ENCODE measurements at places on chromosomes 13 and 19.
A peak's percentile ranks its signal among the peaks of the same experiment; 100 is the strongest.

GRCh38 chr19:47631681-47632446 lies 22.9 kb downstream of the BICRA start:
- no peak for ATAC-seq

DNA sequence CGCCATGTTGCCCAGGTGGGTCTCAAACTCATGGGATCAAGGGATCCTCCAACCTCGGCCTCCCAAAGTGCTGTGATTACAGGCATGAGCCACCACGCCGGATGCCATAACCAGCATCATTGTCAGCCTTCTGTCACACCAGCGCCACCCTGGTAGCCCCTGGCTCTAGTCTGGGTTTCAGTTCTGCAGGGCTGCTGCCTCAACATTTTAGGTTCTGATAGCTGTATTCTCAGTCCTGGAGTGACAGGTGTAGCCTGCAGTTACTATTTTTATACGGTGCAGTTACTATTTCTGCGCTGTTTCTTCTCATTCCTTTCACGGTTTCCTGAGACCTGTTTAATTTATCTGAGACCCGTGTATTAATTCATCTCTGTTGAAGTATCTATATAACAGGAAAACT lies 57.1 kb downstream of the TRPM4 start:
- no peak for ATAC-seq

DNA sequence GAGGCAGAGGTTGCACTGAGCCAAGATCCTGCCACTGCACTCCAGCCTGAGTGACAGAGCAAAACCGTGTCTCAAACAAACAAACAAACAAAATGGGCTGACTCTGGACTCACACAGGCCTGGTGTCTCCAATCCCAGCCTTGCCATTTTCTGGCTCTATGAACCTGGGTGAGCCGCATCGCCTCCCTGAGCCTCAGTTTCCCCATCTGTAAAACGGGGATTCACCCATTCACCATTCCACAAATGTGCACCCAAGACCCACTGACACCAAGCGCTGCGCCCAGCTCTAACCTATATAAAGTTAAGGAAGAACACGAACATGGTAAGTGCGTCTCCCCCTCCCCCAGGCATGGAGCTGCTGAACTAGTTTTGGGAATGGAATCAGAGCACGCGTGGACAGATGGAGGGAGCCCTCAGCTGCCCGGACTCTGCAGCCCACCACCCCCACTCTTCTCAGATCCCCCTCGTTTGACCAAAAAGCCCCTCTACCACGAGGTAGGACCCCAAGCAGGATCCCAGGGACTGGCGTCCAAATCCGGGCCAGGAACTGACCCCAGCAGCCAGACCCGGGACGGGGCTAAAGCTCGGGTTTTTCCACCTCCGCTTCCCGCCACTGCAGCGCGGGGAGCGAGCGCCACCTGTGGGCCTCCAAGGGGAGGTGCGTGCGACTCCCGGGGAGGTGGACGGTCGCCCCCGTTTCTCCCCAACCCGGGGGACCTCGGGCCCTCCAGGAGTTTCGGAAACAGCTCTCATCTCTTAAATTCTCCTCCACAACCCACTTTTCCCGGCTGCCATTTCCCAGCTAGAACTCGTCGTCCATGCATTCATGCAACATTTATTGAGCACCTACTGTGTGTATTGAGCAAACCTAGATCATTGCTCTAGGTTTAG lies 33.0 kb upstream of the ADGRE5 start:
- ATAC-seq = peak; percentile 46

DNA sequence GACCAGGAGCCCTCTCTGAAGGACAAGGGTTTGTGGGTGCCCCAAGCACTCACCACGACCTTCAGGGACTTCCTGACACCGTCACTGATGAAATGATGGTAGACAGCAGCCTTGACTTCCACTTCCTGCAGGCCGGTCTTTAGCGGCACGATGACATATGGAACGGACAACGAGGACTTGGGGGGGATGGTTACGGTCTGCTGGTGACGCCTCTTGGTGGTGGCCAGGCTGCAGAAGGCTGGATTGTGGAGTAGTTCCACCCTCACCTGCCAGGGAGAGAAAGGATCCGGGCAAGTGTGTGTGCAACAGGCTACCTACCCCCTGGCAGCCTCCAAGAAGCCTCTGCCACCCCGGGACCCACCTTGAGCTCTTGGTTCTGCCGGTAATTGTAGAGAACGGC lies 23.2 kb downstream of the C3 start:
- ATAC-seq = no peak

DNA sequence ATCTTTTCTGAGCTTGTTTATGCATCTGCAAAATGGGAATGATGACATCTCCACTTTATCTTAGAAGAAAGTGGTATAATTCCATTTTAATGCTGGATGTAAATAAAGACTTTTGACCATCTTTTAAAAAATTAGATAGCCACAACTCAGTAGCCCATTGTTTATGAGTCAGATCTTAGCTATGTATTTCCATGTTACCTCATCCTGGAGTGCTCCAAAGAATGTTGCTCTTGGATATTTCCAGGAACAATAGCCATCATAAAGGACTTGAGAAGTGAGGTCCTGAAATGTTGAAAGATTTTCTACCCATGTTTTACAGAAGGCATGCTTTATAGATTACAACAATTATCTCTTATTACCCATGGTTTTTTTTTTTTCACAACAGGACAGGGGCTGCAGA lies 229.3 kb upstream of the EDNRB start:
- ATAC-seq = no peak

- no peak for ATAC-seq
Measured at GRCh38 chr13:83232626-83233025, 649.6 kb downstream of the SLITRK1 start.

- ATAC-seq = no peak
Measured at GRCh38 chr19:1811942-1812425, at the start of gene ATP8B3. Gene ATP8B3, minus strand, starts transcription at chr19:1812276. Its CDS starts 540 bp downstream, at chr19:1811736.

DNA sequence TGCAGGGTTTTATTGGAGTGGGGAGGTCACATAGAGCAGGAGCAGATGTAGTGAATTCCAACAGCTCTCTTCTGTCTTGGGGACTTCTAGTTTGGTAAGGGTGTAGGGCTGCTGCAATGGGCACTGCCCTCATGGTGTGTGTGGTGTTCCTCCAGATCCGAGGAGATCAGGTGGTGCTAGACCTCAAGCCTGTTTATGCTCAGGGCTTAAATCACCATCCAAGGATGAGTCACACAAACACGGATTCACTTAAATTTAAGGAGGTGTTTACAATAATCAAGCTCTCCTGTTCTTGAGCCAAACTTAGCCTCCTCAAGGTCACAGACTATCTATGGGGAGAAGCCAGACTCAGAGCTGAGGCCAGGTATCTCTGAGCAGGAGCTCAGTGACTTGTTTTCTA lies 23.0 kb downstream of the HS6ST3 start:
- no peak for ATAC-seq

DNA sequence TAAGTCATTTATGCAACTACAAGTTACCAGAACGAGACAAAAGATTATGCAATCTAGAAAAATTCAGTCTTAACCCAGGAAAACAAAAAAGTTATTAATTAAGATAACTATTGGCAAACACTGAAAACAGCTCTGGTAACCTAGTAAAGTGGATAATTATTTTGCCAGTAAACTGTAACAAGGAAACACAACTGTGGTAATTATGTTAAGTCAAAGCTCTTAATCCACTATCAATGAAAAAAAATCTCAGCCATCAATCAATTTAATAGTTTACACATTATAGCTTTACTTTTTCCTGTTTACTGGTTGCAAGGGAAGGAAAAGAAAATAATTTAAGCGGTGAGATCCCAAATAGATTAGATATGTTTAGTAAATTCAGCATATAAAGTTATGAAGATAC lies 11.2 kb downstream of the EXOSC8 start:
- ATAC-seq = no peak

DNA sequence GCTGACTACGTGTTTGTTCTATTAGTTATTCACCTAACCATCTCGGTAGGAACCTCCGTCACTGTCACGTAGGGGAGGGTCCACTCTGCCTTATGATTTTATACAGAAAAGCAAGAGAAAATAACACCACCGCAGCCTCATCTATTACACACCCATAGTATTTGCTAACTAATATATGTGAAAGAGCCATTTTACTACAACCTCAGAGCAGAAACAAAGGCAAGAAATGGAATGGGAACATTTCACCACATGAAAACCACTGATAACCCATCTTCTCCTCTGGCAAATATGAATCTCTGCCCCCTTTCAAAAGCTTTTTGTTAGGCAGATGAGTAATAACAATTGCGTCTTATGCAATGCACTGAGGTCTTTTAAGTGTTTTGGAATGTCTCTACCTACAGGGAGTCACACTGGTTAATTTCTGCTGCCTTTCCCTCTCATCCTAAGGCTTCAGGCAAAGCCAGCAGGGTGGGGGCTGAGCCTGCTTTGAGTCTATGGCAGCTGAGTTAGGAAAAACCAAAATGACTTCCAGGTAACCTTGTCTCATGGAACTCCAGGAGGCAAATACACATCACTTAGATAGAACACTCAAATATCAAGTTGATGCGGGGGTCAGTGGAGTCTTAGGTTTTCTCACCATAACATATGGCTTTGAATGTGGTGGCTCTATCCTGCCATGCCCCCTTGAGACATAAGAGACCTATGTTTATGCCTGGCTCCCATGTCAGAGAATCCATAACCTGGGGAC lies 15.0 kb downstream of the TSHZ3 start:
- ATAC-seq = no peak

DNA sequence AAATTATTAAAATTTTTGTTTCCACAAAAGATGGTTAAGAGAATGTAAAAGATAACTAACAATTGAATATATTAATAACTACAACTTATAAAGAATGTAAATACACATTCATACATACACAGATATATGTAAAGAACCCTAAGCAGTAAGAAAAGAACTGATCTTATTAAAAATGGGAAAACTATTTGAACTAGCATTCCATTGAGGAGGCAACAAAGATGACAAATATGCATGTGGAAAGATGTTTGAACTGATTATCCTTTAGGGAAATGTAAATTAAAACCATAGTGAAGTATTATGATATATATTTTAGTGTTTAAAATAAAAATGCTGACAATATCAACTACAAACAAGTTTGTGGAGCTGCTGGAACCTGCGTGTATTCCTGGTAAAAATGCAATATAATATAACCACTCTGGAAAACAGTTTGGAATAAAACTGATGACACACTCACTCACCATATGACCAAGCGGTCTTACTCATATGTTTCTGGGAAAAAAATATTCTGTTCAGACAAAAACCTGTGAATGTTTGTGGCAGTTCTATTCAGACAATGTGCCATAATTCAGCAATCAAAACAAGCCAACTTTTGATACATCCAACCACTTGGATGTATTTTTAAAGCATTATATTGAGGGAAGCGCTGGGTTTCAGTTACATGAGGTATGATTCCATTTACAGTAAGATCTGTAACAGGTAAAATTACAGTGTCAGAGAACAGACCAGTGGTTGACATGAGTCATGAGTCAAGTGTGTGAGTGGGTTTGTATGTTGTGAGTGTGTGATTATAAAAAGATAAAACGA lies 694.4 kb upstream of the SLITRK5 start:
- ATAC-seq = no peak

DNA sequence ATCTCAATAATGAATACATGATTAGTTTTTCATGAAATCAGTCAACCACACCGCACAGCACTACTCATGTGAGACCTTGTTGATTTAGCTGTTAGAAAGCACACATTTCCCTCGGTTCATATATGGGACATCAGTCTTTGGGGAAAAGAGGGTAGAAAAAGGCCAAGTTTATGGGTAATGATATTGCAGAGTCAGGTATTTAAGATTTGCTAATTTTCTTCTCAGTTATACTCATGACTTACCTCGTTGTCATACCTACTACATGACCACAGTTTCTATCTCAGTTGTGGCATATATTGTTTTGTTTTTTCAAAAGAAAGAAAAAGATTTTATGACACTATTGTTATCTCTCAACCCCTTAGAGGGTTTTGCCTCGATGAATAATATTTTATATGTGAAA lies 165.6 kb downstream of the POU4F1 start:
- ATAC-seq = no peak

GRCh38 chr19:14181906-14182305 lies 24.1 kb downstream of the ADGRL1 start:
- ATAC-seq = no peak

DNA sequence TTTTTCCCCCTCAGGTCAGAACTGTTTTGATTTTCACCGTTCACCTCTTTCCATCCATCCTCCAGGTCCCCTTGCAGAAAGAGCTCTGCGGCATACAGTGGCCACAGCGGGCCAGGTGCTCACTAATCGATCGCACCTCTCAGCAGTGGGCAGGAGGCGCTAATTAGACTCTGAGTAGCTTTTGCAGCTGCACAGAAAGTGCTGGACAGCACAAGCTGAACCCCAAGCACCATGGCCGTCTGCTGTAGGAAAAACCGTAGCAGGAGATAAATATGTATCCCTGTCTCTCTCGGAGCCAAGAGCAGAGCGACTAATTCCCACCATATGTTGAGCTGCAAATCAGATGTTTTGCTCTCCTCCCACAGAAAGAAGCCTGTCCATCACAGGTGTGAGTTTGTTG lies 54.4 kb downstream of the PEX11G start:
- no peak for ATAC-seq

- no peak for ATAC-seq
Measured at GRCh38 chr13:25816239-25816638, 235.6 kb downstream of the SHISA2 start.

DNA sequence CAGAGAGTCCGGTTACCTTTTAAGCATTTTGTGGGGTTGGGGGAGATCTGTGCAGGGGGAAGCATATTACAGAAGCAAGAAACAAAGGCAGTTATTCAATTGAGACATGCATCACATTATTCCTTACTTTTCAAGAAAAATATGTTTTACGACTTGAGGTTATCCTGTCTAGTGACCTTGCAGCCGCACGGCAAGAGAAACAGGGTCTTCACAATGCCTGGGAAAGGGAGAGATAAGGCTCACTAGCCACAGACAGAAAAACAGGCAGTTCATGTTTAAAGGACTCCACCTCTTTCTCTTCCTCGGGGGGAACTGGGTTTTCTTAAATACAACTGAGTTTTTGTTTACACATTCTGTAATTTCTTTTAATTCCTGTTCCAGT lies 536 bp upstream of the NCR1 start:
- ATAC-seq = no peak

DNA sequence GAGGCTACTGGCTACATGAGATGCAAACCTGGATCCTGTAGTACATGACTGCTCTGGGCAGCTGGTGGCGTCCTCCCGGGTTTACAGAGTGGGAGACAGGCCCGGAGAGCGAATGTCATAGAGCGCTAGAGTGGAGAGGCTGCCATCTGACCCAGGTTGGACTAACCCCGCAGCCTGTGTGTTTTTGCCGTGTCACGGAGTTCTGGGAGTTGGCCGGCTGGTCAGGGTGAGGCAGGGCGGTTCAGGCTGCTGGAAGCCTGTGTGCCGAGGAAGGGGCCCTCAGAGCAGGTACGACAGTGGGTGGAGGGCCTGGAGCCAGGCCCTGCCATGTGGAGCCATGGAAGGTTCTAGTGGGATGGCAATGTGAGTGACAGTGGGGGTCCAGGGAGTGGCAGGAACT lies 12.5 kb downstream of the CRTC1 start:
- ATAC-seq = no peak
